Activated CD4-positive, alpha-beta memory T cell treated with anti-CD3 and anti-CD28 coated beads, Interleukin-2, amount 10 ng/mL, durations not matched to agents 7 days and 5 days (primary cell): ENCODE measurements at places on chromosomes 12 and 14. TPM values are rescaled to one million over a fixed set of nuclear protein-coding genes. Genes with fewer than 3 reads are reported as not detected.
A peak's percentile ranks its signal among the peaks of the same experiment; 100 is the strongest.

ZNF140 gene
- total RNA-seq, result 15.8 TPM

TMED8 gene
- total RNA-seq, result 21.2 TPM

CLEC4A gene
- 0.50 TPM for total RNA-seq

DNA sequence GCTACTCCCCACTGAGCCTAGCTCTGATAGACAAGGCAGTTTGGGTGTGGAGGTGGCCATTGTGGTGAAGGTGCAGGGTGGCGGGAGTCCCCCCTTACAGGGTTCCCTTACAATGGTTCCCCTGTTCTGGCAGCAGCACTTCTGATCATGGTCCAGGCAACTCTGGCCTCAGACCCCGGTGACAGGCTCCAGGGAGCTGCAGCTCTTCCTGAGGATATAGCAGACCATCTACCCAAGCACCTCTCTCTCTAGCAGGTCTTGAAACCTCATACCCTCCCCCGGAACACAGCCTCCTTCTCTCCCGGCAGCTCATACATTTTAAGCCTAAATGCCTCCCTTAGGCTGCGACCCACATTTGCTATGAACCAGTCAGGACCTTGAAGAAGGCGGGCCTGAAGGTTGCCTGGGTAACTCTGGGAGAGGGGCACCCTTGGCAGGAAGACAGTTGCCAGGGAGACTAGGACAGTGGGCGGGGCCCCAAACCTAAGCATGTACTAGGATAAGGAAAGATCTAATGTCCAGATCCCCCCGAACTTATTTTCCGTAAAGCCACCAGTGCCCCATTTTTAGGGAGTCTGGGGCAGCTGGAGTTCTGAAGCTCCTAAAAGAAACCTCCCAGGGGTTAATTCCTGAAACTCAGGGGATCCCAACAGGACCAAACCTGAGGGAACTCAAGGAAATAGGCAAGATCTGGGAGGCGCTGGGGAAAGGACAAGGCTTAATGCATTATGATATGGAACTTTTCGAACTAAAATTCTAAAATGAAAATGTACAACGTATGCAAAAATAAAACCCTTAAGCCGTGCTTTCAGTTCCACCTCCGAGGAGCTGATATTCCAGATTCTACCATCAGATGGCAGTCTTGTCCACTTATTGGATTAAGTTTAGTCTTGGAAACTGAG is 4.5 kb upstream of the GDF11 start:
- DNase-seq, result peak; percentile 87

GRCh38 chr12:86293682-86294240 is 37.6 kb upstream of the MGAT4C start:
- no peak for DNase-seq

DNA sequence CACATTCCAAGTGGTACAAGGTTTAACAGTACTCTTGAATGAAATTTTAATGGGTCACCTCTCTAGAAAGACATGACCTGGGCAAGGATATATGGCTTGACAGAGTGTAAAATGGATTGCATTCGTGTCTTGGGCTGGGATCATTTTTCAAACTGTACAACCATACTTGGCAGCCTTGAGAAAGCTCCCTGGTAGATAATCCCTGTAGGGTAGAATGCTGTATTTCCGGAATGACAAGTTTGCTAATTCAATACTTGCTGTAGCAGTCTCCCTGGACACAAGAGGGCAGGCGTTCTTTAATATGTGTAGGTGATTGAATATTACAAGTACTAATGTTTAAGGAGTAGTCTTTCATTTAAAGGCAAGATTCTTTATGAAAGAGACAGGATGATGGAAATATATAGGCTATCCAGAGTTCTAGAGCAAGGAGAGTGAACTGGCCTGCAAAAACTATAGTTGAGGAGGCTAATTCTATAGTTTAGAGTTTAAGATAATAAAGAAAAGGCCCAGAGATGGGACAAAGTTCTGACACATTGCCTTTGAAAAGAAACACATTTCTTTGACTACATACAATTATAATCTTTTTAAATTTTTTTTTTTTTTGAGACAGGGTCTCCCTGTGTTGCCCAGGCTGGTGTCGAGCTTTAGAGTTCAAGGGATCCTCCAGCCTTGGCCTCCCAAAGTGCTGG is 53.4 kb downstream of the PLBD1 start:
- DNase-seq, result no peak

- DNase-seq, result no peak
Observed at GRCh38 chr14:72894623-72895378, 900 bp upstream of the DPF3 start.

GRCh38 chr12:7608184-7608911 is 57.4 kb downstream of the APOBEC1 start:
- DNase-seq, result no peak

DNA sequence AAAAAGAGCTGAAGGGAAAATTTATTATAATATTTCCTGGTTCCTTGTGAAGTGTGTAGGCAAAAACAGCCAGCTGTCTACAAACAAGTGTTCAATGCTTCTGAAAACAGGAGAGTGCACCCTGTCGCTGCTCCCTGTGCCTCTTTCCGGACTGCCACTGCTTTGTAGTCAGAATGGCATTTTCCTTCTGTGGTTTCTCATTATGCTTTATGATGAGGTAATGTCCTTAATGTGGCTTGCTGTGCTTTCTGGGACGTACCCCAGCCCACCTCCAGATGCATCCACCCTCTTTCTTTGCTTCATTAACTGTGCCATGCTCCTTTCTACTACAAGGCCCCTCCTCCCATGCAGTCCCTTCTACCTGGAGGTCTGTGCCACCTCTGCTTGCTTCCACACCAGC is 148.1 kb downstream of the SYT1 start:
- no peak for DNase-seq

GRCh38 chr14:54136894-54137613 is 180.4 kb upstream of the BMP4 start:
- no peak for DNase-seq

GRCh38 chr12:89932954-89933353 is 224.3 kb upstream of the ATP2B1 start:
- no peak for DNase-seq
